ENCODE measurements at places on chromosomes 1 and 21.
A peak's percentile ranks its signal among the peaks of the same experiment; 100 is the strongest.

DNA sequence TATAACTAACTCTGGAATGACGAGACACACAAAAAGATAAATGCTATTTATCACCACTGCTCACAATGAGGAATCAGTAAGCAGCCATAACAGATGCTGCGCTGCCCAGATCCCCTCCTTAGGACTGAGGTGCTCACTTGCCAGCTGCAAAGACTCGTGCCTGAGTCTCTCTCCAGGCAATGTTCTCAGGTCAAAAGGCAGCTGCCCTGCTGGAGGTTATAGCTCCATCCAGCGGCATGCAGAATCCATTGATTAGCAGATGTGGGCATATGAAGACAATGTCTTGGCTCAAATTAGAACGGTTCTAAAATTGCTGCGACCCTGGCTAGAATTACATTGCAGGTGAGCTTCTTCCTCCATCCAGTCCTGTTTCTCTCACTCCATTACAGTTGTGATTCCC lies 328.2 kb upstream of the CHRM3 start:
- DNase-seq, result no peak

- DNase-seq, result no peak
Observed at GRCh38 chr1:104987210-104987609, 1237.5 kb downstream of the AMY1C start.

DNA sequence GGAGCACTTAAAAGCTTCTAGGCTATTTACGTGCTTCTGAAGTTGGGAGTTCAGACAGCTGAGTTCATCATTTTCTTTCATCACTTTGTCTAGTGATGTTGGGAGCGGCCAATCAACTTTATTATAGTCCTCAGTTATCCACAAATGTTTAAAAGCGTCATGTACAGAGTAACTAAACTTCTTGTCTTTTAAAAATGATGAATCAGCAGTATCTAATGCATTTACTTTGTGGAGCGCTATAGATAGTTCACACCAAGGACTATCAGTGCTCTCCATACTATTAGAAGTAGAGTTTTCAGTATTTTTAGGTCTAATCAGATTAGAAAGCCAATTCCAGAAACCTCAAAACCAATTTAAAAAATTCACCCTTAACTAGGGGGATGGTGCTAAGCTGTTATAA lies 778.7 kb upstream of the PRMT6 start:
- no peak for DNase-seq

DNA sequence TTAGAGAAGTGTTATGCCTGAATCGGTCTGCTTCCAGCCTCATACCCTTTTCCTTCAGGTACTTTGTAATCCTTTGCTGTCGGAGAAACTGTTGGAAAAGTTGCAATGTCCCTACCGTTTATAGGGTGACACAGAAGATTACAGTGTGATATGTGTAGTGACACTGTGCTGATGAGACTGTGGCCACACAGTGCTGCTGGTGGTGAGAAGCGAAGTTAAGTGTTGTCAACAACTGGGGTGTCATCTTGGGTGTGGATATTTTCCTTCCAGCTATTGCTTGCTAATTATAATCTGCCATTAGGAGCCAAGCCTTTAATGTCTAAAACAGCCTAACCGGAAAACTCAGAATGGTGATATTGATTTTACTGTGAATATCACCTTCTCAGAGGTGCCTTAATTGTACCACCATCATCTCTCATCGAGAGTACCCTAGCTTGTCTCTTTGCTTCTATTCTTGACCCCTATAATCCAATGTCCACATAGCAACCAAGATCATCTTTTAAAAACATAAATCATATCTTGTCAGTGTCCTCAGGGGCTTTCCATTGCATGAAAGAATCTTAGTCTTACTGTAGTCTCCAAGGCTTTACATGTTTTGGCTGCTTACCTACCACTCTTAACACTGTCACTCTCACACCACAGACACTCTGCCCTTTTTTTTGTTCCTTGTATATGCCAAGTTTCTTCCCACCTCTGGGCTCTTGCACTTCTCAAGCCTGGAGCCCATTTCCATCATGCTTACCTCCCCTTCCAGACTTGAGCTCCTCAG lies 89.4 kb upstream of the PGD start:
- no peak for DNase-seq

- DNase-seq, result no peak
Observed at GRCh38 chr1:21939650-21940374, 2.7 kb upstream of the HSPG2 start.

DNA sequence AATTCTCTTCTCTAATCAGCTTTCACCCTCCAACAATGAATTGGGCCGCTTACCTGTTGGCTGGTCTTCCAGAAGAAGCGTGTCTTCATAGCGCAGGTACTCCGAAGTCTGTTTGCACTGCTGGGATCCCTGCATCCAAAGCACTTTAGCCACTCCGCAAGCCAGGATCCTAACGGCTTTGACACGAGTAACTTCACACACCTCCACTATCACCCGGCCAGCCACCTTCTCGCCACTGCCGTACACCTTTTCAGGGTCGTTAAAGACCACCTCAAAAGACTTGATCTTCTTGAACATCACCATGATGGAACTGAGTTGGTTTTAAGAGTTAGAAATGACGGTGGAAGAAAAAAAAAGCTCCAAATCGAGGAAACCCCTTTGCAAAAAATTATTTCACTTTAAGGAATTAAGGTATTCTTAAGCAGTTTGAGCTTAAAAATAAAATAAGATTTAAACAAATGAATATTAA lies 381 bp downstream of the TXNIP start:
- no peak for DNase-seq

GRCh38 chr21:34973685-34974084 lies 75.4 kb downstream of the RUNX1 start:
- DNase-seq, result no peak

DNA sequence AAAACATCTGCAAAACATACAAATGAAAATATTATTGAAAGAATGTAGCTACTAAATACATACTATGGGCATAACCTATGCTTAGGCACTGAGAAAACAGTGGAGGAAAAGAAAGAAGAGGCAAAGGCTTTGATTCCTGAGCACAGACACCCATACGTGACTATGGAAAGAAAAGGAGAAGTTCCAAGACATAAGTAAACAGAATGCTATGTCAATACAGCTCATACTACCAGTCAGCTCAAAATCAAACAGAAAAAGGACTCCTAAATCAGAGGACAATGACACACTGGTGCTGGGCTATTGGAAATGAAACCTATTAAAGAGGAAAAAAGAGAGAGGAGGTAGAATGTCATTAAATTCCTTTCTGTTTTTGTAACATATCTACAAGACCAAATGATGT lies 225.4 kb downstream of the SMYD3 start:
- no peak for DNase-seq

GRCh38 chr21:32494934-32495709 lies 82.6 kb downstream of the EVA1C start:
- DNase-seq, result no peak

GRCh38 chr1:154635171-154635570 lies 27.2 kb upstream of the ADAR start:
- DNase-seq, result no peak

DNA sequence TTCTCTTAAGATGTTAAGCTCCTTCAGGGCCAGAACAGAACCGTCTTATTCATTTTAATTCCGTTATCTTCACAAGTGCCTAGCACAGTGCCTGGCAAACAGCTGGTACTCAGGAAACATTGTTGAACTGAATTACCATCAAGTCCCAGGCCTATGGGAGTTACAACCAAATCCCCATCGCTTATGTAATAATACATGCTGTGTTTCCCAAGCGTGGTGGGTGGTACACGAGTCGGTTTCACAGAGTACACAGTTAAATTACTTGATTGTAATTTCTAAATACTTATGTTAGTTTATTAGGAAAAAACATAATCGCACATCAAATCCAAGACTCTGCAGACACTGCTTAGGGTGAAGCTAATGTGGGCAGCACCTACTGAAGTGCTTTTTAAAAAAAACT lies 1.0 kb downstream of the ANGEL2 start:
- no peak for DNase-seq

DNA sequence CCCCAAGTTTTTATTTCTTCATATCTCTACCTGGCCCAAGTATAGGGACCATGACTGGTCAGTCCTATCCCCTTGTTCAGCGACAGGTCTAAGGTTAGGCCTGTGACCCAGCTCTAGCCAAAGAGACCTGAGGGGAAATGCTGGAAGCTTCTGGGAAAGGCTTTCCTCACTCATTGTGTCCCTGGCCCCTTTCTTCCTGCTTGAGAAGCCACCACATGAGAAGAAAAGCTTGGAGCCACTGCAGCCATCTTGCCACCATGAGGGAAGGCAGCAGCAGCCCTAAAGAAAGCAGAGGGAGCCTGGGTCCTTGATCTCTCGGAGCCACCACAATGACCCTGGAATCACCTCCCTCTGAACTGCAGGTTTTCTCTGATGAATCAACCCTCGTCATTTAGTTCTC lies 43.4 kb downstream of the ATF3 start:
- DNase-seq, result no peak

- DNase-seq, result no peak
Observed at GRCh38 chr1:224157316-224157715, 25.7 kb upstream of the DEGS1 start.

DNA sequence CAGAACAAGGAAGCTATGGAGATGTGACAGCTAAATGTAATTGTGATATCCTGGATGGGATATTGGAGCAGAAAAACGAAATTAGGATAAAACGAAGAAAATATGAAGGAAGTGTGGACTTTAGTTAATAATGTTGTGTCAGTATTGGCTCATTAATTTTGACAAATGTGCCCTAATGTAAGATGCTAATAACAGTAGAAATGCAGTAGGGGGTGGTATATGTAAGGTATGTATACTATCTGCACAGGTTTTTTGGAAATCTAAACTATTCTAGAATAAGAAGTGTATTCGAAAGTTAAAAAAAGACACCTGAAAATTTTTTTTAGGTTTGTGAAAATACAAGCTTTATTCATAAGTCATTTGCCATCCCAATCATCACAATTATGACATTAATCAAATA lies 421.4 kb upstream of the B3GALT2 start:
- DNase-seq, result no peak

DNA sequence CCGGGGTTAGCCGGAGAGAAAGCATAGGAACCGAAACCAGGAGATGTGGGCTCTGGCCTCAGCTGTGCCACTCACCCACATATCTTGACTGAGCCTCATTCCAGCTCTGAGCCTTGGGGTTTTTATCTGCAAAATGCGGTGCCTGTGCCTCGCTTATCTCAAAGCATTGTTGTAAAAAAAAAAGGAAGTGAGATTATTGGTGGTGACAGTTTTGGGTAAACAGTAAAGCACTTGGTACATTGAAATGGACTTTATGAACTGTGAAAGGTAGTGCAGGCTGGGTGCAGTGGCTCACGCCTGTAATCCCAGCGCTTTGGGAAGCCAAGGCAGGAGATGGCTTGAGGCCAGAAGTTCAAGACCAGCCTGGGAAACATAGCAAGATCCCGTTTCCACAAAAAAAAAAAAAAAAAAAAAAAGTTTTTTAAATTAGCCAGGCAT lies 3.8 kb downstream of the PTAFR start:
- DNase-seq, result no peak

DNA sequence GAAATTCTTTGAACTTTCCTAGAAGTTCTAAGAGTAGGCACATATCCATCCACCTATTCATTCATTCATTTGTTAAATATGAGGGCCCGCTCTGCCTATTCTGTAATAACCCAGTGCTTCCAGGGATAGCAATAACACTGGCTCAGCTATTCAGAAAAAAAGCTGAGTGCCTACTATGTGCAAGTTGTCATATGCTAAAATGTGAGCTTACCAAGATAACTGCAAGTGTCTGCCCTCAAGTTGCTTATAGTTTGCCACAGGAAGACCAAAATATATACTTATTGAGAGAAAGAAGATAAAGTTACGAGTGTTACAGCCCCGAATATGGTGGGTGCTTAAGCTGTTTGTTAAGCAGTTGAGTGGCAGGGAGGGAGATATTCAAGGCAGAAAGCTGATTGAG lies 39.6 kb downstream of the CD55 start:
- DNase-seq, result no peak

DNA sequence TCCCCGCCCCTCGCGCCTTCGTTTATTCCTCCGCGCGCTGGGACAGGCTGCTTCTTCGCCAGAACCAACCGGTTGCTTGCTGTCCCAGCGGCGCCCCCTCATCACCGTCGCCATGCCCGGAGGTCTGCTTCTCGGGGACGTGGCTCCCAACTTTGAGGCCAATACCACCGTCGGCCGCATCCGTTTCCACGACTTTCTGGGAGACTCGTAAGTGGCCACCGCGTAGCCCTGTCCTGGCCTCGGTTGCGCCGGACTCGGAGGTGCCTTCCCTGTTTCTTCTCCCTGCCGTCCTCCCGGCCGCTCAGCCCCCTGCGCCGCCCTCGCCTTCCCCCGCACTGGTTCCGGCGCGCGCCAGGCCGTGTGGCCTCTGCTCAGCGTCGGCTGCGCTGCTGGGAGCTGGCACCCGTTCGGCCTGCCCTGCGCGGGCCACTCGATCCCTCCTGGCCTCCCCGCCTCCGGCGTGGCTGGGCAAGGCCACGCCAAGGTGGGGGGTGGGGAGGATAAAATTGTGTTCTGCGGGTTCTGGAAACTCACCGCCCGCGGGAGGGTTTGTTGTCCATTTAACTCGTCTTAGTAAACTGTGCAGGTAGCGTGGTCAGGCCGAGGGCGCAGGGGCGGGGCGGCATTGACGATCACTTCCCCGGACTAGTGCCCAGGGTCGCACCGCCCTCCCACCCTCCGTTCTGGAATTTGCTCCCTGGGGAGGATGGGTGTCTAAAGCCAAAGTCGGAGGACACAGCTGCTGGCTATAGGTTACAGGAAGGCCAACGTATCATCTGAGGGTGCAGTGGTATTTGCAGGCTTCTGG lies at the start of gene PRDX6:
Gene PRDX6, plus strand, starts transcription at position 50 of the 808 bp plus-strand sequence. Its CDS starts 63 bp downstream, at position 113.
- no peak for DNase-seq

DNA sequence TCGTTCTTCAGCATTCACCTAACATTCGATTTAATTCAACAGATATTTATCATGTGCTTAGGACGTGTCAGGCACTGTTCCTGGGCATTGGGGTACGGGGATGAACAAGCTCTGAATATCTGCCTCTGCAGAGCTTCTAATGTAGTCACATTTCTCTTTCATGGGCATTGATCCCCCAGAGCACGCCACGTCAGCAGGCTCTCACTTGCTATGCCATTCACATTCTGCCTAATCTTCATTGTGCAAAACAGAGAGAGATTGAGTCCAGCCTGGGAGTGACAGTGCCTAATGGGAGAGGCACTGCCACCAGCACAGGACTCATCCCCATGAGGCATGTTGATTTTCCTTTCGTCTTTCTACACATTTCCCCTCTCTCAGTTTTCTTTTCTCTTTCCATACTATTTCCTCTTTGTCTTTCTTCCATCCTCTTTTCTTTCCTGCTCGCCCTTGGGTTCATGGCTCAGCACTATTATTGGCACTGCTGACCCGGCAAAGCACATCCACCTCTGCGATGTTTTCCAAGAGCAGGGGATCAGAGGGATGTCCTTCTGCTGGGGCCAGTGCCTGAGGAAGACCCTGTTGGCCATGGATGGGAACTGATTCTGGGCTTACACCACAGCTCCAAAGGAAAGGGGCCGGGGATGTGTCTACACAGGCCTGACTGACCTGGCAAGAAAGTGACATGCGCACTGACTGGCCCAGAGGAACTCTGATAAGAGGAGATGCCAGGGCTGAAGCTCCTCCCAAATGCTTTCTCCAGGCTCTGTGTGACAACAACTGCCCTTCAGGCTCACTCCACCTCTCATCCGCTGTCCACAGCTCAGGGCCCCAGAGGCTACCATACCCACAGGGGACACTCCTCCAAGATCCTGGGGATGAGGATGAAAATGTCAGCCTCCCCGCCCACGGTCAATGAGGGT lies 195.9 kb downstream of the TOMM20 start:
- DNase-seq, result no peak

- DNase-seq, result no peak
Observed at GRCh38 chr21:14308234-14308633, 74.7 kb downstream of the HSPA13 start.

- DNase-seq, result peak; percentile 94
Observed at GRCh38 chr1:62436039-62436465, 797 bp upstream of the USP1 start.
